Cardiac septum (tissue), 1 donor: ENCODE measurements at places on chromosomes 4 and X. TPM values are rescaled to one million over a fixed set of nuclear protein-coding genes. Genes with fewer than 3 reads are reported as not detected.

The BRCC3 gene
- 15.6 TPM for total RNA-seq

The USP51 gene
- total RNA-seq, result 2.1 TPM

The CUL4B gene
- 17.9 TPM for total RNA-seq

The KCNIP4 gene
- not detected for total RNA-seq

DNA sequence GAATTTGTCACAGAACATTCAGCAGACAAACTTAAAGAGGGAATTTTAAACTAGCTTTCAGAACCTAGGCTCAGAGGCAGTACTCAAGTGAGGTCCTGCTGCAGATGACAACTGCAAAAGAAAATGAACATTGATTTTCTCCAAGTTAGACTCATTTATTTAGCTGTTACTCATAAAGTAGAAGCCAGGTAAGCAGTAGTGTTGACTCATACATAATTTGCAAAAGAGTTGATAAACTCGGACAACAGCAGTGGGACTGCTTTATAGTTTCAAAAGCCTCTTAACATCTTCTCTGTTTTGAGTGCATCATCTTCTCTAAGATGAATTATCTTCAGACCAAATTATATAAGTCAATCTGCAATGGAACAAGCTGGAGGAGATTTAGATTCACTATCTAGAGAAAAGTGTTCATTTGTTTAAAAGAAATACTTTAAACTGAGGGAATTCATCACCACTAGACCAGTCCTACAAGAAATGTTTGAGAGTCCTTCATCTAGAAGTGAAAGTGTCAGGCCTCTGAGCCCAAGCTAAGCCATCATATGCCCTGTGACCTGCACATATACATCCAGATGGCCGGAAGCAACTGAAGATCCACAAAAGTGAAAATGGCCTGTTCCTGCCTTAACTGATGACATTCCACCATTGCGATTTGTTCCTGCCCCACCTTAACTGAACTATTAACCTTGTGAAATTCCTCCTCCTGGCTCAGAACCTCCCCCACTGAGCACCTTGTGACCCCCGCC is 49.5 kb downstream of the COQ2 start:
- DNase-seq, result no peak

- DNase-seq, result no peak
Observed at GRCh38 chr4:131258361-131258760, 1890.7 kb upstream of the PCDH10 start.

DNA sequence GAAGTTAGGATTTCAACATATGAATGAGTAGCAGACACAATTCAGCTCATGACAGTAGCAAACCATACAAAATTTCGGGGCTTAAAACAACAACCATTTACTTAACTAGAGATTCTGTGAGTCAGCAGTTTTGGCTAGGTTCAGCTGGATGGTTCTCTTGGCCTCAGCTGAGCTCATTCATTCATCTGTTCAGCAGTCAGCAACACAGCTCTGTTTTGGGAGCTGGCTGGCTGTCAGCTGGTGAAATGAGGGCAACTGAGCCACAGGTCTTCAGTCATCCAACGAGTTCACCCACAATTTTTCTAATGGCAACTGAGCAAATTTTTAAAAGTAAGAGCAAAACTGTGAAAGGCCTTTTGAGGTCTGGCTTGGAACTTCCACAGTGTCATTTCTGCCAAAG is 2005.1 kb upstream of the AGA start:
- DNase-seq, result no peak

- no peak for DNase-seq
Observed at GRCh38 chr4:95508421-95508820, 40.4 kb downstream of the UNC5C start.

DNA sequence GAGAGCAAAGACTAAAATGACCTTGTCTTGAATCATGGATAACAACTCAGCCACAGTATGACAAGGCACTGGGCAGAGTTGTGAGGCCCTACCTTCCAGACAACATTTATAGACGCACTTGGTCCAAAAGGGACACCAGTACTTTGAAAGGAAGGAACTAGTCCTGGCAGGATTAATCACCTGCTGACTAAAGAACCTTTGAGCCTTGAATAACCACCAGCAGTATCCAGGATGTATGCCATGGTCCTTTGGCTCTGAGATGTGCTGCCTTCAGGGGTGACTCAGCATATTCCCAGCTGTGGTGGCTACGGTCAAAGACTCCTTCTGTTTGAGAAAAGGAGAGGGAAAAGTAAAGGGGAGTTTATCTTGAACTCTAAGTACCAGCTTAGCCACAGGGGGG is 118.1 kb upstream of the PRR32 start:
- no peak for DNase-seq

DNA sequence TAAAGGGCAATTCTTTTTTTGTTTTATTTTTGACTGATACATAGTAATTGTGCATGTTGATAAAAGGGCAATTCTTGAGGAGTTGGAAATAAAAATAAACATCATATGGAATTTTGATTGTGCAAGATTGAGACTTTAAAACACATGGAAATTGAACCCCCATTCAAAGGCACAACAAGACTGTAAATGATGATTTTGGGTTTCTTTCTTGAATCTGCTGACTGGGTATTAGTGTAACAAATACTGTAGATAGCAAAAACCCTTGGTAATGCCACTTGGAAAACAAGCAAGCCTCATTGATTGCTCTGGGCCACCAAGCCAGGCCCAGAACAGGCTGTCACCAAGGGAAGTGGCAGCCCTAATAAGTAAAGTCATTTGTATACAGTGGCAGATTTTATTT is 73.0 kb upstream of the ANXA3 start:
- no peak for DNase-seq
